Inflammatory macrophage (primary cell): ENCODE measurements at places on chromosomes 3 and 15.

DNA sequence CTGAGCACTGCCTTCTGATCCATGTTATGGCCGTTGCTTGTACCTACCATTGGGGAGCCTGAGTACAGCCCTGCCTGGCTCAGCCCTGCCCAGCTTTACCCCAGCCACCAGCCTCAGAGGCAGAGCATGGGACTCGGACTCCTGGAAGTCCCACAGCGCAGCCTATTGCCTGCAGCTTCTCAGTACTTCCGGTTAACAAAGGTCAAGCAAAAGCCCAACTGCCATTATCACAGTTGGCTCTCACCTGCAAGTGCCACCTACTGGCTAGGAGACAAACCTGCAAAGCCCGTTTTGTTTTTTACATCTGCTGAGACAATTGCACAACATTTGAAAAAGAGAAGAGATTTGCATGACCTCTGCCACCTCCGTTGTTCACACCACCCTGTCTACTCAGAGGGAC, 1081.7 kb downstream of the NAALADL2 start:
- no peak for DNase-seq

DNA sequence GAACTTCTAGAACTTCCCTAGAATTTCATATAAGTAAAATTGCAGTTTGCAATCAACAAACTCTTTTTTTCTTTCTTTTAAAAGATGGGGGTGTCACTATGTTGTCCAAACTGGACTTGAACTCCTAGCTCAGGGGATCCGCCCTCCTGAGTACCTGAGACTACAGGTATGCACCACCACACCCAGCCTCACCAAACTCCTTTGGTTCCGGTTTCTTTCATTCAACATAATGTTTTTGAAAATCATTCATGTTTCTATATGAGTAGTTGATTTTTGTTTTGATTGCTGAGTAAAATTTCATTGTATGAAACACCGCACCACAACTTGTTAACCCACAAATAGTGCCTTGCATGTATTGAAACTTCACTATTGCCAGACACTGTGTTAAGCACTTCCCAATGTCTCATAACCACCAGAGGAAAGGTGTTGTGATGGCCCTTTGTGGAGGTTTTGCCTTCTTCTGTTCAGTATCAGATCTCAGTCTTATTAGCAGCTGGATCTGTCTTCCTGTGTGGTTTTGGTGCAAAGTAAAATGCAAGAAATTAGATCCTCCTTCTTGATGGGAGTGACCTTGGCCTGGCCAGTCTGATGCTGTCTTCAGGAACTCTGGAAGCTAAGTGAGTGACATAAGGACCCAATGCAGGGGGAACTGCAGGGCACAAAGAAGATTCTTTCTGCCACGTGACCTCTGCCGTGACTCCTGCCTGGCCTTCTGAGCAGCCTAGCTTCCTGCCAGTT, 78.8 kb upstream of the UBE2E1 start:
- peak; percentile 44 for DNase-seq

DNA sequence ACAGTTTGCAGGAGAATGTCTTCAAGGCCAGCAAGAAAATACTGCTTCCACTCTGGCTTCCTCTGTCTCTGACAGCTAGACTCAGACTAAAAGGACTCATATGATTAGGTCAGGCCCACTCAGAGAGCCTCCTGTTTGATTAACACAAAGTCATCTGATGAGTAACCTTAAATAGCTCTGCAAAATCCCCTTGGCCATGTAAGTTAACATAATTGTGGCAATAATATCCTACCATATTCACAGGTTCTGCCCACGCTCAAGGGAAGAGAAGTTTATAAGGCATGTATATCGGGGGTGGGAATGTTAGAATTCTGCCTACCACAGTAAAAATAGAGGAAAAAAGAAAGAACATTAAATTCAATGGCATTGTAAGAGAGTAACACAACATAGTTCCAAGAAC, 20.6 kb upstream of the HHATL start:
- DNase-seq: peak; percentile 55

DNA sequence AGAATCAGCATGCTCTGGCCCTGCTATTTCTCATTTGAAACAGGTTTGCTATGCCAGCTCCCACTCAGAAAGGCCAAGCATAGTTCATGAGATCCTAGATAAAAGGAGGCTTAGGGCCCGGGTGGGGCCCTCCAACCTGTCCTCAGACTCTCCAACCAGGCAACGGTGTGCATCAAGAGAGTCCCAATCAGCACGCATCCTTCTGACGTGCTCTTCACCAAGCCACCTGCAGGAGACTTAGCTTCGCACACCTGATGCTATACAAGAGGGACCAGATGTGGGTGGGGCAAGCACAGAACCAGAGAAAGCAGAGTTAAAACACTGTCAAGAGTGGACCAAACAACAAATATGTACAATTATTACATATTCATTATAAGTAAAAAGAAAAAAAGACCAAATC, 17.3 kb downstream of the STIMATE start:
- no peak for DNase-seq

- no peak for DNase-seq
Measured at GRCh38 chr15:36605604-36606263, 26.3 kb downstream of the CDIN1 start.

DNA sequence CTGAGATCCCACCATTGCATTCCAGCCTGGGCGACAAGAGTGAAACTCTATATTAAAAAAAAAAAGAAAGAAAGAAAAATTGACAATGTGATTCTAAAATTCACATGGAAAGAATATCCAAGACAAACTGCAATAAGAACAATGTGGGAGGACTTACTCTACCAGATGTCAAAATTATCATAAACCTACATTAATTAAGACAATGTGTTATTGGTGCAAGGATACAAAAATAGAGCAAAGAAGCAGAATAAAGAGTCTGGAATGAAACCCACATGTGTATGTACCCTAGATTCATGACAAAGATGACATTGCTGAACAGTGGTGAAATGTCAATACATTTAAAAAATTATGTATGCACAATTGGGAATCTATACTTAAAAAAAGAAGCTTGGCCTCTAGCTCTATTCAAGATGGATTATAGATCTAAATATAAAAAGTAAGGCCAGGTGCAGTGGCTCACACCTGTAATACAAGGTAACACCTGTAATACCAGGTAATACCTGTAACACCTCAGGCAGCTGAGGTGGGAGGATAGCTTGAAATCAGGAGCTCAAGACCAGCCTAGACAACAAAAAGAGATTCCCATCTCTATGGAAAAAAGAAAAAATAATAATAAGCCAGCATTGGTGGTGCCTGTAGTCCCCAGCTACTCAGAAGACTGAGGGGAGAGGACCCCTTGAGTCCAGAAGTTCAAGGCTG, 45.7 kb downstream of the ZBTB11 start:
- no peak for DNase-seq

GRCh38 chr3:122257644-122258364, 67.2 kb upstream of the CSTA start:
- DNase-seq: peak; percentile 31

DNA sequence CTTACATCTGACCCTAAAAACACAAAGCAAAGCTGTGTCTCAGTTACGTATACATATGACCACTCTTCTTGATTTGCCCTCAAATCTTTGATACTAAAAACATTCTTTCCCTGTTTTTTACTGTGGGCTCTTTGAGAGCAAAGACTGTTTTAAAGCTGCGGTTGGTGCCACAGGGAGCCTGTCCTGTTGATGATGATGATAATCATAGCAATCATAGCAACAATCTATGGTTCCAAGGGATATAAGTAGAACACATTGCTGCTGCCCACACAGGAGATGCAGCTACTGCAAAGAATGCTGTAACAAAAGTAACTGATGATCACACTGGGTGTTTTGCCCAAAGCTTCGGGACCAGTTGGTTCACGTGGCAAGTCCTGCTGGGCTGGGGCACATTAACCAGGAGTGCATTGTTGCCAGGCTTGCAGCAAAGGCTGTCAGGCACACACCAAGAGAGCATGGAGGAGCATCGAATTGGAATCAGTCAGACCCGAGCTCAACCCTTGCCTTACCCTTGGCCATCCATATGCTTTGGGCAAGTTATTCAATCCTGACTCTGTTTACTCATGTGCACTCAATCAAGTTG, 131.4 kb upstream of the EIF1B start:
- DNase-seq: no peak

DNA sequence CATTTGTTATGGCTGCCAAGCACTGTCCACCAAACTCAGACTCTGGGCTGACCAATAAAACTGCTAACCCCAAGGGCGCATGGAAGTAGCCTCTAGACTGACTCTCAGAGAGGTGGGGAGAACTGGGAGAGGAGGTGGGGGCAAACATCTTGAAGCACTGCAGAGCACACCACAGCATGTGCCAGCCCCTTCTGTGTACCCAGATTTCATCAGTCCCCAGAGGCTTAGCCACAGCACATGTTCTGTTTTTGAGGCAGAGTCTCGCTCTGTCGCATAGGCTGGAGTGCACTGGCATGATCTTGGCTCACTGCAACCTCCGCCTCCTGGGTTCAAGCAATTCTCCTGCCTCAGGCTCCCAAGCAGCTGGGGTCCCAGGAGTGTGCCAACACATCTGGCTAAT, 119.5 kb upstream of the SPATA12 start:
- no peak for DNase-seq

DNA sequence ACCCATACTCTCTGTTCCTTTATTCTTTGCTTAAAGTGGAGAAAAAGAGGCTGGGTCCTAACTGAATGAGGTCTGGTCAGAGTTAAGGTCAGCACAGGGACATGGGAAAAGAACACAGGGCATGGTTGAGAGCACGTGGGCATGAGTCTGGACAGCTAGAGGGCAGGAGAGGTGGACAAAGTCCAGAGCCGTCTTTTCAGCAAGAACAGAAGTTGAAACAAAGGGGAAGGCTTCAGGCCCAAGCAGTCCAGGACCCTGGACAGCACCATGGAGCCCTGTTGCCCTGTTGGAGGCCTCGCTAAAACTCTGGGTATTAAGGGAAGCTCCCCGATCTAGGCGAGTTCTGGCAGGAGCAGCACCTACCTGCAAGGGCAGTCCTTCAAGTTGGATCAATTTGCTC, 50.7 kb downstream of the XYLB start:
- DNase-seq: no peak

DNA sequence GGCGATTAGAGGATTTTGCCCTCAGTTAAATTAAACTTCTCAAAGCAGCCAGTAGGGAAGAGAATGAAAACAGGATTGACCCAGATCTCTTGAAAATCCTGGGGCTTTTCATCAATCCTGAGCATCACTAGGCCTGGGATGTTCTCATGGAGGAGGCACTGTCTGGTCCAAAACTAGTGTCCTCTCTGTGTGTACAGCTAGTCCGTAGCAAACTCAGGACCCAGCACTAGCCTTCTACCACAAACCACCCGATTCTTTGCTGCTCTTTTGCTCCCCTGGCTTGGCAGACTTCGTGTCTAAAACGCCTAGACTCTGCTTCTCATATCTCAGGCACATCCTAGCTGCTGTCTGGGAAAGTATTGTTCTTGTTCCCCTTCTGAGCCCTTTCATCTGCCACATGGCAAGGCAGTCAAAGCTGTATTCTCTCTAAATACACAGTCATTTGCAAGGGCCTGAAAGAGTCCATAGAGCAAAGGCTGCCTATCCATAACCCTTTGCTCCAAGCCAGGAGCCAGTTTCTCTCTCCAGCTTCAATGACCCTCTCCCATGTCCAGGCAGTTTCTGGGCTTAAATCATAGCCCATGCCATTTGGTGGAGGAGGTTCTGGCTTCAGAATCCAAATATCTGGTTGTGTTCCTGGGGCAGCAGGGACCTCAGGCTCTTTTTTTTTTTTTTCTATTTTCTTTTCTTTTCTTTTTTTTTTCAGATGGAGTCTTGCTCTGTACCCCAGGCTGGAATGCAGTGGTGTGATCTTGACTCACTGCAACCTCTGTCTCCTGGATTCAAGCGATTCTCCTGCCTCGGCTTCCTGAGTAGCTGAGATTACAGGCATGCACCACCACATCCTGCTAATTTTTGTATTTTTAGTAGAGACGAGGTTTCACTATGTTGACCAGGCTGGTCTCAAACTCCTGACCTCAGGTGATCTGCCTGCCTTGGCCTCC, 52.4 kb downstream of the CDC25A start:
- no peak for DNase-seq

DNA sequence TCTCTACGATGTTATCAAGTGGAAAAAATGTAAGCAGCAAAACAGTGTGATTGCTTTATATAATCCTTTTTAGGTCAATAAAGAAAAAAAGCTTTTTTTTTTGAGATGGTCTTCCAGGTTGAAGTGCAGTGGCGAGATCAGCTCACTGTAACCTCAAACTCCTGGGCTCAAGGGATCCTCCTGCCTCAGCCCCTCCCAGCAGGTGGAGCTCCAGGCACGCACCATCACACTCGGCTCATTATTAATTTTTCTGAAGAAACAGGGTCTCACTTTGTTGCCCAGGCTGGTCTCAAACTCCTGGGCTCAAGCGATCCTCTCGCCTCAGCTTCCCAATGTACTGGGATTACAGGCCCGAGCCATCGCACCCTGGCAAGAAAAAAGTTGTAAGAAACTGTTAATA, 17.3 kb downstream of the RNF168 start:
- peak; percentile 14 for DNase-seq

DNA sequence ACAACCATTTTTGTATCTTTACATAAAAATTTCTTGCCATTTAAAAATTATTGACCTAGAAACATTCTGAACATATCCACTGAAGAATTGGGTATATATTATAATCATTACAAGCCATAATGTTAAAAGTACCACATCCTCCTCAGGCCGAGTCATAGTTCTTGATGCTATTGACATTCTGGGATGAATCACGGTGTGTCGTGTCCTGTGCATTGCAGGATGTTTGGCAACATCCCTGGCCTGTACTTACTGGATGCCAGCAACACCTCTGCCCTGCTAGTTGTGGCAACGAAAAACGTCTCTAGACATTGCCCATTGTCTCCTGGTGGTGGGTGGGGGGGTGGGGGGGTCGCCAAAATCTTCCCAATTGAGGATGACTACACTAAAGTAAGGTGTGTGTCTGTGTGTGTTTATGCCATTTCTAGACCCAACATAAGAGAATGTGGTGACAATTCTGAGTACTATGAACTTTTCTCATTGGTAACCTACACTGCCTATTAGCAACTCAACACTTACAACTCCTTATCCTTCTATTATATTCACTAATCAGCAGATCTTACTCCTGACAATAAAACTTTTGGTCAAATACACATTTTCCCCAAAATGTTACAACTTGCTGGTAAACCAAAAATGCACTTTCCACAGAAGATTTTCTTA, 471.6 kb downstream of the FOXP1 start:
- DNase-seq: no peak

DNA sequence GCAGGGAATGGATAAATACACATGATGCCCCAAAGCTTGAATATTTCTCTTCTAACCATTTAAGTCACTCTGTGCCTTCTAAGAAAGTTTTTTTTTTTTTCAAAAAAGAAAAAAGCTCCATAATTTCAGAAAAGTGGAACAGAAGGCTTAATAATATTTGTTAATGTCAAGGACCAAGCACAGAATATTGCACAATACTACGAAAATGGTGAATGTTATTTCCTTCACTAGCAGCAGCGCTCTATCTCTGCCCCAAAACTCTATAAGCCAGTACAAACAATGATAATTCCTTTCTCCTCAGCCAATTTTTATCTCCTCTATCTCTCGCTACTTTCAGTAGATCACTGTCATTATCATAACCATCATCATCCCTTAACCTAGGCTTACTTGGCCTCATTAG, 72.7 kb downstream of the FEZF2 start:
- DNase-seq: no peak

GRCh38 chr15:46681901-46682300, 1035.4 kb upstream of the SEMA6D start:
- DNase-seq: no peak

- no peak for DNase-seq
Measured at GRCh38 chr3:179093807-179094206, 22.2 kb upstream of the ZMAT3 start.

- no peak for DNase-seq
Measured at GRCh38 chr3:195041871-195042742, 228.9 kb downstream of the XXYLT1 start.
